ELF-1 (cell line): ENCODE measurements at places on chromosomes 16 and 17.

DNA sequence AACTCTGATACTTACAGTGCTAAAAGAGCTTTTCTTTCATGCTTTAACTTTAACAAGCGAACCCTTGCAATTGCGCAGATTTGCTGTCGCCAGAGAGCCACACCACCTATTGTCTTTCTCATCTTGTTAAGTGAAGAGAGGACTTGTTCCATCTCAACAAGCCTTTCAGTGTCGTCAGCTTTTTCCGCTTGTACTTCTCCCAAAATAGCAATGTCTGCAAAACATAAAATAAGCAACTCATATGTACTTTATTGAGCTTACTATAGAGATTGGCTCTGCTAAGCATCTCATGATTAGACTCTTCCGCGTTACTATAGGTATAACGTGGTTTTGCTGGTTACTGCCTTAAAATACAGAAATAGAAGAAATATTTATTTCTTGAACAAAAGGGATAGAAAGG, 51.9 kb downstream of the ABCA8 start:
- no peak for DNase-seq

DNA sequence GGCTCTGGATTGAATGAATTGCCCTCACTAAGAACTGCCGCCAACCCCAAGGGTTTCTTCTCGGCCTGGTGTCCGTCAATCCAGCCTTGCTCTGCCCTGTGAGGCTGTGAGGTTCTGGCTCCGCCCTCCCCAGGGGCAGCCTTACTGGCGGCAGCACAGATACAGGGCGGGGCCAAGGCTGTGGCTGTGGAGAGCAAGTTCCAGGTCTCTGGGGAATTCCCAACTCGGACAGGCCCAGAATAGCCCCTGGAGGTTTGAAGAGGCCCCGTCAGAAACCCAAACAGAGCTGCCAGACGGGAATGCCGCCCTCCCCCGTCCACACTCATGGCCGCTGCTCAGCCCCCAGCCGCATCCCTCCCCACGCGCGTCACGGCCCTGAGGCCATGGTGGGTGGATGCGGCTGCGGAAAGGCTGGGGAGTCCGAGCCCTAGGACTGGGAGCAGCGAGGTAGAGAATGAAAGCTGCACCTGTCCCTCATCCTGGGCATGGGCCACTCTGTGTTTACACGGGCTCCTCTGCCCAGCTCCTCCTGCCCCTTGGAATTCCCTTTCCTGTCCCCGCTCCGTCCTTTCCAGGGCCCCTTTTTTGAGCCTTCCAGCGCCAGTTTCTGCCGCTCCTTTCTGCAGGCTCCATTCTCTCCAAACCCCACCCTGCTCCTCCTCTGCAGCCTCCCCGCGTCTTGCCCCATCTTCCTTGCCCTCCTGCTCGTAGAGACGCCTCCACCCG, 660 bp upstream of the PRRT2 start:
- DNase-seq, result peak; percentile 99

DNA sequence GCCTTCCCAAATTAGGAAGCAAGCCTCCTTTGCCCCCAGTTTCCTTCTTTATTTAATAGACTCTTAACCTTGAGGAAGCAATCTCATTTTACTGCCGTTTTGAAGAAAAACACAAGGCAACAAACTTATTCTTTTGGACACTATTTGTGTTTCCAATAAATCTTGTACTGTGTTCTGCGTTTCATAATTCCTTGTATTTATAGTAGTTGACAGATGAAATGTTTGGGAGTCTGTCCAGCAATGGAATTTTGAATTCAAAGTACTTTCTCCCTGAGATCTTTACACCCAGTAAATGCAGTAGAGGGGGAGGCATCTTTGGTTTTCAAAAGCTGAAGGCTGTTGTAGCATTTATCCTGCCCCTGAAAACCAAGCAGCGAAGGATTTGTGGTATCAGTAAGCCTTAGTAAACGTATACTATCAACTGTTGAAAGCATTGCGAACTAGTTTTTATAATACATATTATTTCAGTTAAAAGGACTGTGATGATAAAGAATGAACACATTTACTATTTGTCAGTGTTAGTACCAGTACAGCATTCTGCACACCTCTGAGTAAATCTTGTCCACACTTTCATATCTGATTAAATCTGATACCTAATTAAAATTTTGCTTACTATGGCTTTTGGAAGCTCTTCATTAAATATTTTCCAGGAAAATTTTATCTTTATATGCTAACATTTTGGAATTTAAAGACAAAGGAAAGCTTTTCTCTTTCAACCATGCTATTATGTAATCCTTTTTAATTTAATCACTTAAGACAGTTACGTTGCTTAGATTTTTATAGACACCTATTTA, 83.1 kb downstream of the TNRC6C start:
- no peak for DNase-seq

DNA sequence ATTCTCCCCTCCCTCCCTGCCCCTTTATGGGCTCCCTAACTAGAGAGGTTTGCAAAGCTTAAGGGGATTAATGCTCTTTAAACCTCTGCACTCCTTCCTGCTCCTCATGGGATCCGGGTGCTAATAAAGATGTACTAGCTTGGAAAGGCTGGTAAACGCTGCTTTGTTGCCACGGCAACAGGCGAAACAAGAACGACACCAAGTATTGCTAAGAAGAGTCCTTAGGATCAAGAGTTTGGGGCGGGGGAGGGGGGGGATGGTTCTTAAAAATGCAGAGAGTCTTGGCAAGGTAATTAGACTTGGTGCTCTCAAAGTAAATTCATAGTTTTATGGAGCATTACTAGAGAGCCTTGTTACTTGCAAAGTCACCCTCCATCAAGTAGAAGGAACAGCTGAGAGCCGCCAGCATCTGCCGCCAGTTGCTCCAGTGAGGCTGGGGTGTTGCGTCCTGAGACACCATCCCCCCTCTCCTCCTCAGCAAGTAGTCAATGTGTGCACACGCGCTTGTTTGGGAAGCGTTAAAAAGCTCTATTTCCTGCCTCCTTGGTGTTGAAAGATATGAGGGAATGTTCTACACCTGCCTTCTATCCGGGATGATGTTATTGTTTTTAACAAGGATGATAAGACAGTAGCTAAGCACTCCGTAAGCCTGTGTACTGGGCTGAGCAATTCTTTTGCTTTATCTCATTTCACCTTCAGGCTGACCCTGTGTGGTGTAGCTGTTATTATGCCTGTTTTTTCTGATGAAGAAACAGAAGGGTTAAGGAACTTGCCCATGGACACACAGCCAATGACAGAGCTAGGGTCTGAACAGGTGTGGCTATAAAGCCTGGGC, 190.9 kb downstream of the CCDC182 start:
- peak; percentile 65 for DNase-seq

GRCh38 chr17:53032861-53033271, 789.9 kb upstream of the KIF2B start:
- DNase-seq, result peak; percentile 83

DNA sequence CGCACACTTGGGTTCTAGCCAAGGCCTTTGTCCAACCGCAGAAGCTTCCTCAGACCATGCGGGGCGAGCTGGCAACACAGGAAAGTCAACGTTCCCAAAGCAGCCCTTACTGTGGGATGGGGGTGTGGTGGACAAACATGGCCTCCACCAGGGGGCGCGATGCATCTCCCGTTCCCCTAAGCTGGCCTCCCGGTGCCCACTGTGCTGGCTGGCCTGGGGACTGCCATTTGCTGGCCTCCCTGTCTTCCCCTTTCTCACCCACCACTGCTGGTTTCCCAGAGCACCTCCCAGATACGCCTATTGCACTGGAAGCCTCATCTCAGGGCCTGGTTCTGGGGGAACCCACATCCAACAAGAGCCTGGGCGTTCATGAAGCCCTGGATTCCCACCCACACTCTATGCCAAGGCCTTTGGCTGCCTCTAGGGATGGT, 145.3 kb downstream of the IRF8 start:
- peak; percentile 84 for DNase-seq

DNA sequence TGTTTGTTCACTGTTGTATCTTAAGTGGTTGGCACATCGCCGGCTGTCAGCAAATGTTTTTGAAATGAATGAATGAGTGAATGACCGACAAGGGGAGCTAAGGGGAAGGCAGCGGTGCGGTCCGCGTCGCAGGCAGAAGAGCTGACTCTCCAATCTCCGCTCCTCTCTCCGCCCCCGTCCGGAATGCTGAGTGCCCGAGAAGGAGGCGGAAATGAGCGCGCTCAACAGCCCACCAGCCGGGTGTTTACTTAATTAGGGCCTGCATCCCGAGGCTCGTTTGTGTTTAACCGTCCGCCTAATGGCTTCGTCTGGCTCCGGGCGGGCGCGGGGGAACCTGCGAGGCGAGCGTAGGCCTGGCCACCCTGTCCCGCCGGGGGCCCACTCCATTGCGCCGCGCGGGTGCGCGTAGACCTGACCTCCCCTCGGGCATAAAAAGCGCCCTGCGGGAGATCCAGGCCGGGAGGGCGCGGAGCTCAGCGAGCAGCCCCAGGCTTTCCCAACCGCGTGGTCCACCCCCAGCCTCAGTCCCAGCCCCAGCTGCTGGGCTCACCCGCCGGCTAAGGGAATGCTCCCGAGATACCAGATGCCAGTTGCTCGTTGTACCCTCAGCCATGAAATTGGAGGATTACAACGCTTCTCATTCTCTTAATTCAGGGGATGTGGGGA, 2.5 kb upstream of the CDH3 start:
- DNase-seq, result peak; percentile 93

DNA sequence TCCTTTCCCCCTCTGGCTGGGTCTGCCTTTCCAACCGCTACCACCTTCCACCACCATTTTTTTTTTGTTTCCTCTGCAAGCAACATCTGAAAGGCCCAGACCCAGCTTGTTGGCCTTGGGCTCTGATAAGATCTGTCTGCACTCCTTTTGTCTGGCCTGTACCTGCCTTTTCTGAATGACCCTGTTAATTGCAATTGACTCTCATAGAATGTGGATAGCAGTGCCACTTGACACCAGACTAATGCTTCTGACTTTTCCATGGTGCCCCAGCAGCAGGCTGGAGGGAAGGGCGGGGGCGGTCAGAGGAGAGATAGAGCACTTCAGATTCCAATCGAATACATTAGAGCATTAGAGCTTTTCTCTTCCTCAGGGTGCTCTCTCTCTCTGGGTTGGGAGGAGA, 538.9 kb downstream of the WWOX start:
- DNase-seq, result peak; percentile 87

DNA sequence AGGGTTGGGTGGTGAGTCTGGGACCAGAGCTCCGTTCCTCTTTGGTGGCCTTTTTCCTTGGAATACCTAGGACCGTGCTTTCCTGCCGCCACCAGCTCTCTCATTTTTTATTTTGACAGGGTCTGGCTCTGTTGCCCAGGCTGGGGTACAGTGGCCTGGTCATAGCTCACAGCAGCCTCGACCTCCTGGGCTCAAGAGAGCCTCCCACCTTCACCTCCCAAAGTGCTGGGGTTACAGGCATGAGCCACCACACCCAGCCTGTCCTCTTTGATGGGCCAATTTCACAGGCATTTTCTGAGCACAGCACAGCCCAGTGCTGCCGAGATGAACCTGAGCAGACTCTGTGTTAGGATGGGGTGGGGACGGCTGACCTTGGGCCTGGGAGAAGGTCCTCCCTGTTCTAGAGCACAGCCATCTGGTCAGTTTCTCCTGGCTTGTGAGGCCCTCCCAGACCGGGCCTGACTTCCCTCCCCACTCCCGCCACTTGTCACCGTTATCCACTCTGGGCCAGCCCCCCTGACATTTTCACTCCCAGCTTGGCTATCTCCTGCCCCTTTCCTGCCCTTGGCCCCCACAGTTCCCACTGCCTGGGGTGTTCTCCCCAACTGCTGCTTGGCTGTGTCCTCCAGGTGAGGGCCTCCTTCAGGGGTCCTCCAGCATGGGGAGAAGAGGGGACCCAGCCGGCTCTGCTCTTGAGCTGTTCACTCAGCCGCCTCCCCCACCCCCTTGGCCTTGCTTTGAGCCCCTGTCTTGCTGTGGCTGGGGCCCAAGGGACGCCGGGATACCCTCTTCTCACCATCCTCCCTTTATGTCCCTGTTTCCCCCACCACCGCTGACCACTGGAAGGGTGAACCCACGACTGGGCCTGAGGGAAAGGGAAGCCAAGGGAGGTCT, 5.0 kb downstream of the ADCY7 start:
- no peak for DNase-seq

GRCh38 chr16:15418206-15418605, 16.2 kb upstream of the BMERB1 start:
- no peak for DNase-seq

DNA sequence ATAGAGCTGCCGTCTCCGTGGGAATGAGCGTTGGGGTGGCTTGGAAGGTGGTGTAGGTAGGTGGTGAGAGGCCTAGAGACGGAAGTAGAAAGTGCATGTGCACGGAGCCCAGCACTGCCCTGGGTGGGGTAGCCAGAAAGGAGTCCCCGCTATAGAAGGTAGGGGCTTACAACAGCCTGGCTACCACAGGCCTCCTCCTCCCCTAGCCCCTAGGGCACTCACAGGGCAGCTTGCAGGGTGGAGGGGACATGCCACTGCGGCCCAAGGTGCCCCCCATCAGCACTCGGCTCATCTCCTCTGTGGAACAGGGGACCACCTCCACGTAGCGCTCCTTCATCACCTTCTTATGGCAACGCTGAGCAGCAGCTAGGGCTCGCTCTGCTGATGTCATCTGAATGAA, 5.0 kb downstream of the ESRP2 start:
- DNase-seq, result no peak

DNA sequence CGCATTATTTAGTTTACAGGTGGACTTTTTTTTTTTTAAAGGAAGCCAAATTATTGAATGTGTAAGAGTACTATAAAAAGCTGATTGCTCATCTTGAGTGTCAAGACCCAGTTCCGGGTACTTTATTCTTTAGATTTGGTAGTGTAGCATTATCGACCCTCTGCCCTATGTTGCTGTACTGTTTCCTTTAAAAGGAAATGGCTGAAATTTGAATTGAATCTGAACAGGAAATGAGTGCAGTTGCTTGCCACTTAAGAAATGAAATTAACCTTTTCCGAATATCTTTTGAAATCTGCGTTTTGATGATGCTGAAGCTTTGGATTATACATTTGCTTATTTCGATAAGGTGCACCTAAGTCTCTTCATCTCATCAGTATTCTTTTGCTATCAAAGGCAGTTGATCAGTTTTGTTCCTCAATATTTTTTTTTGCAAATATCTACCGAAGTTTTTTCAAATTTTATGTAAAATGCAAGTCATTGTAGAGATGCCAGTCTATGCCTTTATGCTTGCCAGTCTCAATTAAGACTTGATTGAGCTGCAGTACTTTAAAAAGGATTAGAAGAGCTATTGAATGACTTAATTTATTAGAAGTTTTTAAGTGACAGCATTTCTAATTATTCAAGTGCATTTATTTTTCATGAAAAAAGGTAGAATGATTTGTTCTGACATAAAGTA, 1.8 kb downstream of the GGNBP2 start:
- no peak for DNase-seq

DNA sequence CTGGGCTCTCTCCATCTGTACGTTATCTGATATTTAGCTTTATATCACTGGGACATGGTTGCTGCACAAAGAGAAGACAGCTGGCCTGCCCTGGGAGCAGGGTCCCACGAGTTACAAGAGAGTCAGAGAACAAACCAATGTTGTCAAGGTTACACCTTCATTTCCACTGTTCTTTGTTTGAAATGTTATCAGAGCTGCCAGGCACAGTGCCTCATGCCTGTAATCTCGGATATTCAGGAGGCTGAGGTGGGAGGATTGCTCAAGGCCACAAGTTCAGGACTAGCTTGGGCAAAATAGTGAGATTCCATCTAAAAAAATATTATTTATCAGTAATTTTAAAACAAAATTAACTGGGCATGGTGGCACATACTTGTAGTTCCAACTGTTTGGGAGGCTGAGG, 34.6 kb downstream of the ATP6V0A1 start:
- no peak for DNase-seq
